NCI-H1694 treated with DMSO at 0.1 percent for 48 hours (cell line): ENCODE measurements at places on chromosomes 7 and 10.

DNA sequence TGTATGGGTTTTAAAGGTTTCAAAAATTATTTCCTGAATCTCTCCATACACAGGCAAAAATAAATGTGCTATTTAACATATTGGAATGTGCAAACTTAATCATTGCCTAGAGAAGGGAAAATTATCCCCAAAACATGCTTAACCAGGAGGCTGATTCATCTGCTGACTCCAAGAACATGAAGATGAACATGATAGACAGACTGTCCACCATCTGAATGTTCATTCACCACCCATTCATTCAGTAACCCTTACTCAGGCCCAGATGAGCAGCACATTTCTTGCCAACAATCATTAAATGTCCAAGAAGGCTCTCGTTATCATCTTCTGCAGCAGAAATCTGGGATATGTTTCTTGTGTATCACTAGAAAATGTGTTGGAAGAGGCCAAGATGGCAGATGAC lies 110.6 kb downstream of the PPP1R9A start:
- DNase-seq, result no peak

GRCh38 chr10:102327002-102327401 lies 68.5 kb upstream of the NFKB2 start:
- DNase-seq, result no peak

GRCh38 chr7:131188367-131189339 lies 139.0 kb upstream of the MKLN1 start:
- DNase-seq, result no peak

GRCh38 chr7:91446819-91447218 lies 182.6 kb downstream of the FZD1 start:
- no peak for DNase-seq

- no peak for DNase-seq
Measured at GRCh38 chr10:100731407-100732240, 13.8 kb upstream of the PAX2 start.

GRCh38 chr10:29279779-29280487 lies 8.9 kb upstream of the LYZL1 start:
- no peak for DNase-seq

GRCh38 chr10:123965973-123966895 lies 74.6 kb upstream of the CPXM2 start:
- no peak for DNase-seq

DNA sequence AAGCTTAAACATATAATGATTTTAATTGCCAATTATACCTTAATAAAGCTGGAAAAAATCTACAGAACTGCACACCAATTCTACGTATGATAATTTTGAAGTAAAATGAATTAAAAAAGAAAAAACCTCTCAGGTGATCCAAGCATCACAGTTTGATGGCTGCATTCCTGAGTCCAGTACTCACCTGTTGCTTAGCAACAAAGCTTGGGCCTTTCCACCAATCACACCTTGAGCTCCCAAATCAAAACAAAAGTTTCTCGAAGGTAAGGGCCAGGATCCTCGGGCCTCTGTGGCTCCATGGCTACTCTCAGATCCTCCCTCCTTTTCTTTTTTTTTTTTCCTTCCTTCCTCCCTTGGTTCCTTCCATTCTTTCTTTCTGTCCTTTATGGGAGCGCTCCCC lies 137.2 kb upstream of the PCBD1 start:
- DNase-seq, result no peak

- DNase-seq, result no peak
Measured at GRCh38 chr7:118312966-118313365, 88.5 kb downstream of the ANKRD7 start.

DNA sequence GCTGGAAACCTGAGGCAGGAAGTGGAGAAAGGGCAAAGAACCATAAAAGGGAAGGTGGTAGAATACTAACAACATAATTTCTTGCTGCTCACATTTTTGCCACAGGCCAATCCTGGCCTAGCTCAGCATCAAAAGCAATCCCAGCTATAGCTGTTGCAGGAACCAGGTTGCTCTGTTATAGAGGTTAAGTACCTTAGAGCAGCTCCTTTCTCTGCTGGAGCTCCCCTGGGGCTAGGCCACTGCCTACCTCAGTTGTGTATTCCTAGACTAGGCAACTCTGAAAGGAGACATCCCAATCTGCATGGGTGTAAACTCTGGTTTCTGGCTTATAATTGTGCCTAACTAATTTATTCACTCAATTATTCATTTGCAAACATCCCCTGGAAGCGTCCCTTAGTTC lies 108.4 kb downstream of the ZNF365 start:
- no peak for DNase-seq

DNA sequence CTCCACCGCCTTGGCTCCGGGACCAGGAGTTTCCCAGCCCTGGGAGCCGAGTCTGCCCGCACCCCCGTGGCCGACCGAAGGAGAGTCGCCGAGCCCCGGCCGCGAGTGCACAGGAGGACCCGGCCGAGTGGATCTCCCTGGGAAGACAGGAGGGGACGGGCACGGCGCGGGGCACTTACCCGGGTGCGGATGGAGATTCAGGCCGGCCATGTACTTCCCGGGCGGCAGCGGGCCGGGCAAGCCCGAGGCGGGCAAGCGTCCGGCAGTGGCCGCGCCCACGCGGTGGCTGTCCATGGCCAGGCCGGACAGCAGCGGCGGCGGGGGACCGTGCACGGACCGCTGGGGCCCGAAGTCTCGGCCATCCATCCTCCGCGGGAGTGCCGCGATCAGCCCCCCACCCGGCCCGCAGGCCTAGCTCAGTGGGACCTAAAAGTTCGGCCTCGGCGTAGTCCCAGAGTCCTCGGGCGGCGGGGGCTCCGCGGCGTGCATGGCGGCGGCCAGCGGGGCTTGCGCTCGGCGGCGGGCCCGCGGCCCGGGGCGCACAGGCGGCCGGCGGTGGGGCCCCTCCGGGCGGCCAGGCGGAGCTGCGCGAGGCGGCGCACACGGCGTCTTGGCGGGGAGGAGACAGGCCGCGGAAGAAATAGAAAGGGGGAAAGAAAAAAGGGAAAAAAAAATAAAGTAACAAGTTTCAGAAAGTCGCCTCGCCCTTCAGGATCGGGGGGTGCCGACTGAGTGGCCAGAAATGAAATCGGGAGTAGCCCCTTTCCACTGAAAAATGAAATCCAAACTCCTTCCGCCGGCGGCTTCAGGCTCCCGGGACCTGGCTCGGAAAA lies 2.5 kb downstream of the TNRC18 start:
- DNase-seq, result no peak

DNA sequence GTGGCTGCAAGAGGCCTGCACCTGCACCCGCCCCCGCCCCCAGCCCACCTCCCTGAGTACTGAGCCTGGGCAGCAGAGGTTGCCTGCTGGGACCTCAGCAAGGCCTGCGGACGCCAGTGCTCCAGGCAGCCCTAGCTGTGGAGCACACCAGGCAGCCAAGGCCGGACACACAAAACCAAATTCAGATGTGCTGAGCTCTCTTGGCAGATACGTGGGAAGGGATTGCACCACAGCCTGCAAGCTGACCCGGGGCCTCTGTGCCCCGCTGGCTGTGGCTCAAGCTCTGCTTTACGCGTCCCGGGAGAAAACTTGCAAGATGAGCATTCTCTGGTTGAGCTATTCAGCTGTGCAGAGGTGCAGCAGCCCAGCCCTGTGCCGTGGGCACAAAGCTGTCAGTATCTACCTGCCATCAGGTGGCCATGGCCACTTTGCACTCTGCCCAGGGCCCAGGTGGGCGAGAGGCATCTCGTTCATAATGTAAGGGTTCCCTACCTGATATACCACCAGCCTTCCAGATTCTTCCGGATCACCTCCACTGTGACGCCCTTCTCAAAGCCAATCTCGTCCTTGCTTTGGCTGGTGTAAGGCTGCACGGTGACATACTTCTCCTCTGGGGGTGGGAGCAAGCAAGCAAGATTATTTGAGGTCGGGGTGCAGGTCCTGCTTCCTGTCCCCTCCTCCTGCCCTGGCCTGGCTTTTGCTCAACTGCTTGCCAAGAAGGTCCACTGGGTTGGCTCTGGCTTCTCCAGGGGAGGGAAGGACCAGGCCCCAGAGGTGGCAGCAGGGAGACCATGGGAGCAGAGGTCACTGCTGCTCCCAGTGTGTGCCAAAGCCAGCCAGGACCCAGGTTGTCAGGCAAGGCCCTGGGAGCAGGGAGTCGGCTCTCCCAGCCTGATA lies 123.4 kb downstream of the NEURL1 start:
- DNase-seq, result no peak

DNA sequence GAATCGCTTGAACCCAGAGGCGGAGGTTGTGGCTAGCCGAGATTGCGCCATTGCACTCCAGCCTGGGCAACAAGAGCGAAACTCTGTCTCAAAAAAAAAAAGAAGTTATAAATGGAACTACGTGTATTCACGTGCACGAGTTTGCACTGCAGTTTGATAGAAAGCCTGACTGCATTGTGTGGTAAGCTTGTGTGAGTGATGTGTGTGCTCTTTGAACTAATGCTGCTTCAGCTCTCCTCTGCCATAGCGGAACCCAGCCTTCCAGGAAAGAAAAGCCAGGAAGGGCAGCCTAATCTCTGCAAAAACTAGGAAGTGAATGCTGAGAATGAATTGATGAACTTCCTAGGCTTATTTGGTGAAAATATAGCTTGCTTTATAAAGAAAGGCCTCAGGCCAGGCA lies 15.6 kb upstream of the MKRN1 start:
- no peak for DNase-seq

- no peak for DNase-seq
Measured at GRCh38 chr7:98399890-98400541, 874 bp downstream of the BAIAP2L1 start.

DNA sequence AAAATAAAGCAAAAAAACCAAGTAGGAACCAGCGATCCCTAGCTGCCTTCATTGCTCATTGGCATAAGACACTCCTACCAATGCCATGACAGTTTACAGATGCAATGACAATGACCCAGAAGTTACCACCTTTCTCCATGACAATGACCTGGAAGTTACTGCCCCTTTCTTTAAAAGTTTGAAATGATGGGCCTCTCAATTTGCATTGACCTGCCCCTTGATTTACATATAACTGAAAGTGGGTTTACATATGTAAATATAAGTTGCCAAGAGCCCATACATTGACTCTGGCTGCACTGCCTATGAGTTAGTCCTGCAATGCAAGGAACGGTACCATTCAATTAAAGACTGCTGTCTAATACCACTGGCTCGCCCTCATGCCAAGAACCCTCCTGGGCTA lies 240.7 kb upstream of the LRRN3 start:
- no peak for DNase-seq

DNA sequence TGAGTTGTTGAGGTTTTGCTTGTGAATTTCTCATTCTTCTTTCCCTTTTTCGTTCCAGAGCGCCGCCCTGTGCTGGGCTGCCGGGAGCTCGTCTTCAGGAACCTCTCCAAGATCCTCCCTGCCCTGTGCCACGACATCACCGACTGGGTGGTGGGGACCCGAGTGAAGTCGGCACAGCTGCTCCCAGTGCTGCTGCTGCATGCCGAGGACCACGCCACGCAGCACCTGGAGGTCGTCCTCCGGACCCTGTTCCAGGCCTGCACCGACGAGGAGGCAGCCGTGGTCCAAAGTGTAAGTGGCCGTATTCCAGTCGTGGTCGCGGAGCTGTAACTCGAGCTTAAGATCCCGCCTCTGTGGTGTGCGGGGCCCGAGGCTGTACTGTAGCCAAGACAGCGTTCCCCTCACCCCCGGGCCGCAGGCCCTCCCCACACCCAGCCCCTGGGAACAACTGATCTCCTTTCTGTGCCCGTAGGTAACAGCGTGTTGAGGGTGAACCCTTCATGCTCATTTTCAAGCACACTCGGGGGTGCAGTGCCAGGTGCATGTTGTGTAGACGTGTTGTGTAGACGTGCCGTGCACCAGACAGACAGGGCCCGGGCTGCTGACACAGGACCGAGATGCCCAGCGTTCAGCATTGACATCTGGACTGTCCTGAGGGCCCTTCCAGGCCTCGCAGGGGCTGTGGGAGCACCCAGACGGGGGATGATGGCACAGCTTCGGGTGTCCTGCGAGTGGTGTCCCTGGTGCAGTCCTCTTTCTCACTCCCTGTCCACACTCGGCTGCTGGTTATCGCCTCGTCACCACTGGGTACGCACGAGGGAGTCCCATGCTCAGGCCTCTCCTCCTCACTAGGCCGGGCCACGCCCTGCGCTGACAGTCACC lies 27.7 kb upstream of the PRKAR1B start:
- no peak for DNase-seq

- DNase-seq, result no peak
Measured at GRCh38 chr10:48404646-48405045, 98.2 kb downstream of the MAPK8 start.

GRCh38 chr7:37441816-37442215 lies 6.8 kb downstream of the ELMO1 start:
- no peak for DNase-seq

- DNase-seq, result no peak
Measured at GRCh38 chr10:75427951-75428350, 3.5 kb upstream of the LRMDA start.

GRCh38 chr7:139771001-139771956 lies 6.5 kb downstream of the HIPK2 start:
- no peak for DNase-seq

GRCh38 chr10:70478191-70479164 lies at the start of gene PALD1:
PALD1 (plus strand) TSS chr10:70478767; CDS start chr10:70525952, 47,185 bp downstream.
- no peak for DNase-seq
